ENCODE measurements at places on chromosomes 4 and X. TPM values are rescaled to one million over a fixed set of nuclear protein-coding genes. Genes with fewer than 3 reads are reported as not detected.

DNA sequence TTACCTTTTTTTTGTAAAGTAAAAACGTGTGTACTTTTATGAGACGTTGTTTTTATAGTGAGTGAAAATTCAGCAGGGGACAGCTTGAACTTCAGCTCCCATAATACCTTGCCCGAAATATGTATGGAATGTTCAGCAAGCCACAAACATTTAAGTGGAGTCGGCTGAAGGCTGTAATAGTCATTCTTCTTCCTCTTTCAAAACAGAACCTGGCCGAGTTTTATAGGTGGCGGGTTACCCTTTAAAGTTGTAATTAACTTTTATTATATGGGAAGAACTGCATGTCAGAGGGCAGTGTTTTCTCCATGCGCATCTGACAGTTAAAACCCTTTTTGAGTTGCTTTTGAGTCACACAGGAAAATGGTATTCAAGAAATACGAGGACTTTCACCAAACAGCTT is 50.7 kb downstream of the CLDN34 start:
- no peak for DNase-seq

GRCh38 chr4:108398316-108398715 is 222.1 kb upstream of the RPL34 start:
- DNase-seq, result no peak

- DNase-seq, result peak; percentile 51
Measured at GRCh38 chr4:2790583-2791517, 2.0 kb upstream of the SH3BP2 start.

TRAM1L1 gene
- polyA plus RNA-seq, result 5.7 TPM

DNA sequence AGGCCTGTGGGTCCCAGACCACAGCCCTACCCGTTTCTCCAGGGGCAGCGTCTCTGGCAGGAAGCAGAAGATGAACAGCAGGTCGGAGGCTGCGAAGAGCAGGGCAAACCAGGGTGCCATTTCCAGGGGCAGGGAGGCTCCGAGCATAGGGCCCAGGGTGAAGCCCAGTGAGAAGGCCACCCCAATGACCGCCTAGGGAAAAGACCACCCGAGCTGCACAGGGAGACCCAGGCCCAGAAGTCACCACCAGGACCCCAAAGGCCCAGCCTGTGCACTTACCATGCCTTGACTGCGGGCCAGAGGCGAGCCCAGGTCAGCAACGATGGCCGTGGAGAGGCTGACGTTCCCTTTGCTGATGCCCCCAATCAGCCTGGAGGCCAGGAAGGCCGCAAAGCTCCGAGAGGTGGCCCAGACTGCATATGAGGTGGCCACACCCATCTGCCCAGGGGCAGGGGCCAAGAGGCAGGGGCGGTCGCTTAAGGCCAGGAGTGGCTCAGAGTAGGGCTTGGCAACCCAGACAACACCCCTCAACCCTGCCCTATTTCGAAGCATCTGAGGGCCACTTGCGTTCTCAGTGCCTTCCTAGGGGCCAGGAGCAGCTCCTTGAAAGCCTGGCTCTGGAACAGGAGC is 30.8 kb downstream of the NOP14 start:
- no peak for DNase-seq

H2BW2 gene
- polyA plus RNA-seq, result 0.41 TPM

DNA sequence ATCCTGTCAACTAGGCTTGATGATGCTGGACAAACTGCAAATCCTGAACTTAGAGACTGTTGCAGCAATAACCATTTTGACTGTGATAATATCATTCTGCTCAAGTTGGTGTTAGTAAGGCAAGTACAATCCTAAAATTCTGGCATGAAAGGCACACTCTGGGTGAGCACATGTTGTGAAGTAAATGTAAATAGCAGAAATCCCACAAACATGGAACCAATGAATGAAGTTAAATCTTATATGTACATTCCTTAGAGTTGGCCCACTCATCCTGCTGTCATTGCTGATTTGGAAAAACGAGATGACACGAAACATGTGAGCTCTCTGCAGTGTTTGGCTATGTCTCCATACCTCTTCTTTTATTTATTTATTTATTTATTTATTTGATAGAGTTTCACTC is 21.0 kb downstream of the RBM47 start:
- no peak for DNase-seq

DNA sequence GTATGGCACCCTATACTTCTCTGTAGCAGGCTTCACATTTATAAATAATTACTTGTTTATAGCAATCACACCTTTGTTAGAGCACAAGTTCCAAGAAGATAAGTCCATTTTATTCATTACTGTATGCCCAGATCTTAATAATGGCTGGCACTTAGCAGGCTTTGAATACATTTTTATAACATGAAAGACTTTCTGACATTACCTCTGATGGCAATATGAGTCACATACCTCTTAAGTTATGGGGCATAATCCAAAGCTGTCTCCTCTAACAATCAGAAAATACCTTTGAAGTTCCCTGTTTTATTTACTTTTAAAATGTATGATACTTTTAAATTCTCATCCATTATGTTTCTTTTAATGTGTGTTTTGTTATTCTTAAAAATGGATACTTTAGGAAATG is 12.2 kb downstream of the SCRG1 start:
- no peak for DNase-seq

GRCh38 chr4:112060212-112060611 is 85.0 kb upstream of the FAM241A start:
- no peak for DNase-seq

DNA sequence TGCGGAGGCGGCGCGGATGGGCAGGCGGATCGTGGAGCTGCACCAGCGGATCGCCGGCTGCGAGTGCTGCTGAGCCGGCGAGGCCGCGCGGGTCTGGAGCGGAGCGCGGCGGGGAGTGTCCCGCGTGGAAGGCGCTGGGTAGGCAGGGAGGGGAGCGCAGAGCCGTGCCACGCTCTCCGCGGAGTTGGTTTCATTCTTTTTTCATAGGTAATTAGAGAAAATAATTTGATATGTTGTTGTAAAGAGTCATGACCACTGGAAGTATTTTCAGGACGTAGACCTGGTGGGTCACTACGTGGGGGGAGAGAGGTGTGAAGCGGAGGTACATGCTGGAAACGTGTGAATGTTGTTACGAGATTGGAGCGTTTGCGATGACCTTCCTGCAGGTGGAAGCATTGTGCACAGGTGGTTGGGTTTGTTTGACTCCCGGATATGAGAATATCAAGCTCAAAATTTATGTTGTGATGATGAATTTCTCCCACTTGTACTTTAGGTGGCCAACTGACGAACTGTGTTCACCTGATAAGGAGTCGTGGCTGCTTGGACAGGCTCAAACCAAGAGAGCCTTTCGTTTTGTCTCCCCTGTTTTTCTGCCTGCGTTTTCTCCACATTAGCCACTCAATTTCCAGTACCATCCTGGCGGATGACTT is 19.1 kb upstream of the S100P start:
- DNase-seq, result no peak

DNA sequence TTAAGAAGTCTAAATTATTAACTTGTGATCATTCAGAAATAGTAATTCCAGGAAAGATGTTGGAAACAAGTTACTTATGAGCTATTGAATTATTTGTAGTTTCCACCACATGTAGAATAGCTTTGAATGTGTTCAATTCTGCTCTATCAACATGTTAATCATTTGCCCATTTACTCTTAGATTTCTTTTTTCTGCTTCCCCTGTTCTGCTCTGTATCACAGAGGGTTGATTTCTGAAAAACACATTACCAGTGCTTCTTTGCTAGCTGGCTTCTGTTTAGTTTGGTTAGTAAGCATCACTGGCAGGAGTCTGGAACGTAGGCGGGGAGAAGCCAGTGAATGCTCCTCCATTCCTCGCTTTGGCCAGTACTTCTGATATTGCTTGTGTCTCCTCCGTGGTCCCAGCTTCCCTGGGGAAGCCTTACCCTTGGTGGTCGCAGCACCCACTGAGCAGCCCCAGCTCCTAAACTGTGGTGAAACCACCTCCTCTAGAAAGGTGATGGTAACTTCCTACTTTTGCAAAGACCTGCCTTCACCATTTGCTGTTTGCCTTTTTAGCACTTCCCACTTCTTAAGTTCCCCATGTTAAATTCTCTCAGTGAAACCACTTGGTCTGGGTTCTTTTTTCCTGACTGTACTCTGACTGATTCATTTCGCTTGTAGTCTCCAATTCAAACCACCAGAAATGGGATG is 40.3 kb upstream of the GALNT7 start:
- DNase-seq, result no peak

DNA sequence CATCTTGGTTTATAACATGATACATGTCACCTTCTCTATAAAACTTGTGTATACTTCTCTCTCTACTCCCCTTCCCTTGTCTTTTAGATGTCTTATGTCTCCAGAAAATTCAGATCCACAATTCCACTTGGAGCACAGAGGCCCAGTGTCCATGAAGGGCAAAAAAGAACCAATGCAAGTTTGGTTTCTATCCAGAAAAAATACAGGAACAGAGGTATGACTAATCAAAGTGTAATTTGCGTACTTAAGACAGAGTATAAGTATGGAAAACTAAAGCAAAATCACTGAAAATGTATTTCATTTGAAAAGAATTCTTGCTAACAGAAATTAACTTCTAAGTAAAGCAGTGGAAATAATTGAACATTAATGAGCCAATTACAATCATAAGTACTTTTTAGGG is 46.2 kb downstream of the GUCY1B1 start:
- no peak for DNase-seq

GAGE12E gene
- not detected for polyA plus RNA-seq

GRCh38 chr4:7705593-7705992 is 234.1 kb downstream of the AFAP1 start:
- DNase-seq, result no peak

DNA sequence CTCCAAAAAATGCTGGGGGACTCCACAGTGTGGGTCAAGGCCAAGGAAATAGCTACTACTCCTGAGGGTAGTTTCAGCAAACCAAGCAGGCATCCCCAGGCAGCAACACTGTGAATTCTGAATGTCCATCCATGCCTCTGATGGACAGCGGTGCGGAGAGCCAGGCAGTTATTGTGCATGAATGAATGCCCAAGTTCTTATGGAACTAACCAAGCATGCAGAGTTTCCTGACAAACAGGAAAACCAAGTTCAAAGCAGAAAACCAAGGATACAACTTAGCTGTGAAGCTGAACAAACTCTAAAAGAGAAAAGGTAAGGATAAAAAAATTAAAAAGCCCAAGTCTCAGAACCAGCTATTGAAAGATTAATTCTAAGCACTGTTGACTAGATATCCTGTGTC is 642.6 kb upstream of the HS3ST1 start:
- no peak for DNase-seq

DNA sequence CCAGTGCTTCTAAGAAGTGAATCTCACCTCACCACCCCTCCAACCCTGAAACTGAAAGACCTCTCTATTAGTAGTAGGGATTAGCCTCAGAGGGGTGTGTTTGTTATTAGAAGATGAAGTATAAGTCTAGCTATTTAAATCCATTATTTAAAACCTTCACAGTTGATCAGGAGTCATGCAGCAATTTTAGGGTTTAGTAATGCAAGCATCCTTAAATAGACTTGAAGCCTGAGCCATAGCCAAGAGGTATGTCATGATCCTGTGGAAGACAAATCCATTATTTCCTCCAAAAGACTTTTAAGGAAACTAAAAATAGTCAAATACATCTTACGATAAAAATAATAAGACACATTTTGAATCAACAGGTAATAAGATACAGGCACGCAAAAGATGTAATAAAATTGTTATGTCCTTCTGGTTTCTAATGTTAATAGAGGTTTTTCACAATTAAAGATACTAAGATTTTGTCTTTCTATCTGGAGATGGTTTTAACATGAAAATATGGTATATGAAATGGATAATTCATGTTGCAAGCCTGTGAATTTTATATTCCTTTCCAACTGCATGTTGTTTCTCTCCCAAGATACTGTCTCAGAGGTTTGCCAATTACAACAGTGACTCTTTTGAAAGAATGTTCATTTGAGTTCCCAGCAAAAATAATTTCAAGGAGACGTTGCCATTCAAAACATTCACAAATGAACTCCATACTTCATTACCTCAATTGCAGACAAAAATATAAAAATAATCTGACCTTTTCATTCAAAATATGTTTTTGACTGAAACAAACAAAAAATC is 68.0 kb downstream of the LUZP4 start:
- no peak for DNase-seq

SH3RF1 gene
- 20.5 TPM for polyA plus RNA-seq

DNA sequence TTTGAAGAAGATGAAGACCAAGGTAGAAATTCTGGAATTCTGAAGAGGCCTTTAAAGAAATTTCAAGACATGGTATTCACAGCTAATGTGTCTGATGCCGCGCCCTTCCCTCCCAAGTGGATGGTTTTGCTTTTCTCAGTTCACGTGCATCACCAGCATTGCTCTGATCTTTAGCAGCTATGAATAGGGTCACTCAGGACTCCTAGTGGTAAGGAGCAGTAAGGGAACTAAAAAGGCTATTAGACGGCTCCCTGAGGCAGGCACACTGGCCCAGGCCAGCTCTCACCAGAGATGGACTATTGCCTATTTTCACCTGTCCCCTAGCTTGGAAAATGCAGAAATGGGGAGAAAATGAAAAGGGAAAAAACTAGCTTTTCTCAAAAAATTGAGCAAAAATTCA is 447.5 kb upstream of the RASGEF1B start:
- no peak for DNase-seq

DNA sequence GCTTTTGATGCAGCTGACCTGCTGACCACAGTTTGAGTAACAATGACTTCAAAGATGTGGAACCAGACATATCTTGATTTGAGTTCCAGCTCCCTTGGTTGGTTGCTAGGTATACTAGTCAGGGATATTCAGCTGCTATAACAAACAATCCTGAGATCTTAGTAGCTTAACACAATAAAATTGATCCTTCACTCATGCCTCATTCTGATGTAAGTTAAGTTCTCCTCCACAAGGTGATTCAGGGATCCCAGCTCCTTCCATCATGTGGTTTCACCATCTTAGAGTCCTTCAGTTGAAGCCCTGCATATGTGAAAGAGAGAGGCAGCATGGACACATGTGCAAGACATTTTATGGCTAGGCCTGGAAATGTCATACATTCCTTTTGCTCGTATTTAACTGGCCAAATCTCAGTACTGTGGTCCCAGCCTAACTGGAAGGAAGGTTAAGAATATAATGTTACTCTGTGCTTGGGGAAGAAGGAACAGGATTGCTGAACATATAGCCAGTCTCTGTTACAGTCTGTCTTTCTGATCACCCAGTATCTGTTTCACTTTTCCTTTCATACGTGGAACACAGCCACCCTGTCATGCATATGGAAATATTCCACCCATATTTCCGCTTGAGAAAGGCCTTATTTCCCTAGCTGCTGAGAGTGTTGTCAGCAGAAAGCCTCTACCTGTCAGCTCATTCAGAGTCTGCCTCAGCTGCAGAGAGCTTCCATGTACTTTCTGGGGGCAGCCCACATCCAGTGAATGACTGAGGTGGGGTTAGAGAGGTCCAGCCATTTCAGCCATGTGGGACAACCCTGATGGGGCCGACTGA is 7.1 kb downstream of the SMIM9 start:
- no peak for DNase-seq

- DNase-seq, result no peak
Measured at GRCh38 chr4:9999956-10000561, 21.2 kb downstream of the SLC2A9 start.

ITM2A gene
- polyA plus RNA-seq, result 936 TPM

- peak; percentile 94 for DNase-seq
Measured at GRCh38 chr4:38867478-38868058, at the start of gene FAM114A1. Gene FAM114A1 (plus strand): TSS chr4:38867806. CDS start chr4:38878079, 10,273 bp downstream.

GRCh38 chr4:84498935-84499623 is at the start of gene NKX6-1:
Gene NKX6-1 (minus strand): TSS chr4:84499292. CDS start chr4:84498228, 1,064 bp downstream.
- DNase-seq, result peak; percentile 57

MGAT4D gene
- polyA plus RNA-seq, result not detected

GRCh38 chr4:140710908-140711622 is 45.1 kb downstream of the TBC1D9 start:
- DNase-seq, result no peak

TCEAL1 gene
- polyA plus RNA-seq, result 51.8 TPM

Data from muscle of back (tissue), 13 donors.